ENCODE measurements at places on chromosomes 2 and 18.

GRCh38 chr2:237480988-237481525 is 6.0 kb upstream of the MLPH start:
- DNase-seq = no peak

- no peak for DNase-seq
Measured at GRCh38 chr18:34710458-34710914, 388 bp downstream of the DTNA start.

GRCh38 chr2:64262071-64262470 is 117.9 kb upstream of the PELI1 start:
- DNase-seq = no peak

- no peak for DNase-seq
Measured at GRCh38 chr18:11502368-11502767, 107.0 kb upstream of the SLC35G4 start.

GRCh38 chr18:48806551-48807261 is 144.1 kb downstream of the SMAD7 start:
- DNase-seq = no peak

- DNase-seq = no peak
Measured at GRCh38 chr18:31162419-31162793, 250 bp downstream of the DSC1 start.

GRCh38 chr2:232142049-232142448 is 180.5 kb downstream of the DIS3L2 start:
- no peak for DNase-seq

- no peak for DNase-seq
Measured at GRCh38 chr18:37720663-37721062, 155.1 kb upstream of the CELF4 start.

DNA sequence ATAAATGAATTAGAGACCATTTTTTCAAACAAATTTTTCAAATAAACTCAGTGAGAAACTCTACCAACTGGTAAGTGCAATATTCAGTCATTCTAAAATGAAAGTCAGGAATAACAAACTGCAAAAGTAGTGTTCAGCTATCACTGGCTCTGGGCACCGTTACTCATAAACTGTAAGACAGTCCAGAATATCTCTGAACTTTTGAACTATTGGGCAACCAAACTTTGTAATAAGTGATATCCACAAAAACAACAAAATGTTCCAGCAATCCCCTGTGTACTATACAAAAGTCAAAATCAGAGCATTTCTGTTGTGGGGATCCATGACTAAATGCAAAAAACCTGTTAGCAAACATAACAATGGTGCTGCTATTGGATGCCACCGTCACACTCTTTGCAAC is 56.3 kb downstream of the SLC25A12 start:
- DNase-seq = no peak

DNA sequence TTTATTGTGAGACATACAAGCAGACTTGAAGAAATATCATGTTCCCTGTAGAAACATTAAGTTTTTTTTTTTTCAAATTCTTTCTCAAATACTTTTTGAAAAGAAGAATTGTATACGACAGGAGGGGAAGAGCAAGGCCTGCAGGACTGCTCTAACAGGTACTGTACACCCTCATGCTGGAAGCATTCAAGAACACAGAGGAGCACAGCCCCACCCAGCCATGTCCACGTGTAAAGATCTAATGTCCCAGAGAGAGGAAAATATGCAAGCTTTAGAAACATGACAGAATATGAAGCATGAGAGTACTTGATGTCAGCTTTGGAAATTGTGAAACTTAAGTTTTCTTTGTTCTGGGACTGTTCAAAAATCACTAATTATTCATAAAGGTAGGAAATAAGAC is 191.6 kb downstream of the TTC32 start:
- no peak for DNase-seq
